CD8-positive, alpha-beta memory T cell (primary cell): ENCODE measurements at places on chromosomes 3 and 15. TPM values are rescaled to one million over a fixed set of nuclear protein-coding genes. Genes with fewer than 3 reads are reported as not detected.

Gene PLIN1
- polyA plus RNA-seq = not detected

Gene DGKG
- polyA plus RNA-seq = not detected

Gene ROPN1
- not detected for polyA plus RNA-seq

Gene TPRG1
- polyA plus RNA-seq = 30.5 TPM

Gene DPPA2
- not detected for polyA plus RNA-seq

Gene ADAMTSL3
- polyA plus RNA-seq = not detected

Gene SAXO2
- 1.9 TPM for polyA plus RNA-seq

Gene GNAI2
- polyA plus RNA-seq = 665 TPM

Gene EFHB
- not detected for polyA plus RNA-seq

Gene MORC1
- polyA plus RNA-seq = not detected

Gene TP63
- 0.13 TPM for polyA plus RNA-seq

- no peak overlapping the region for H3K27ac ChIP-seq
- no peaks in the 10 kb centered on the region for H3K4me1 ChIP-seq
- peaks cover 8% of the 10 kb centered on the region for H3K36me3 ChIP-seq
- no peak for DNase-seq
Observed at GRCh38 chr3:113783463-113783862, 36.6 kb downstream of the ATP6V1A start.

DNA sequence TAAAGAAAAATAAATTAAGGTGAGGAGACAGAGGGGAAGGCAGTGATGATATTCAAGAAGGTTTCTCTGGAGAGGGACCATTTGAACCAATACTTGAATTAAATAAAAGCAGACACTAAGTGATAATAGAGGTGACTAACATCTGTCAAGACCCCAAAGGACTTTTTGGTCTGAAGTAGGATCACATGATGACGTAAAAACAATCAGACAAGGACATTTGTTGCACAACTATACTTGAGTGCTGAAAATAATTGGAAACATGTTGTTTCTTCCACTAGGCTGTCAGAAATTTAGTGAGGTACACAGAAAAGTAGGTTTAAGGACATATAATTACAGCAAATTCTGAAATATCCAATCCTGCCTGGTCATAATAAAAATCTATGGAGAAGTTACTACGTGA is 179.5 kb downstream of the WNT5A start:
- no peaks in the 10 kb centered on the region for H3K27me3 ChIP-seq
- no peaks in the 10 kb centered on the region for H3K4me1 ChIP-seq
- no peaks in the 10 kb centered on the region for H3K36me3 ChIP-seq

GRCh38 chr15:34248190-34248589 is 23.4 kb downstream of the EMC4 start:
- no peak for DNase-seq
- no peak overlapping the region for H3K27ac ChIP-seq
- no peaks in the 10 kb centered on the region for H3K27me3 ChIP-seq
- H3K4me1 ChIP-seq = no peaks in the 10 kb centered on the region
- H3K4me3 ChIP-seq = no peak overlapping the region

GRCh38 chr3:43041517-43041916 is 62.4 kb downstream of the GASK1A start:
- DNase-seq = no peak
- no peak overlapping the region for H3K27ac ChIP-seq
- no peaks in the 10 kb centered on the region for H3K27me3 ChIP-seq
- H3K4me1 ChIP-seq = peaks cover 14% of the 10 kb centered on the region
- H3K36me3 ChIP-seq = no peaks in the 10 kb centered on the region

DNA sequence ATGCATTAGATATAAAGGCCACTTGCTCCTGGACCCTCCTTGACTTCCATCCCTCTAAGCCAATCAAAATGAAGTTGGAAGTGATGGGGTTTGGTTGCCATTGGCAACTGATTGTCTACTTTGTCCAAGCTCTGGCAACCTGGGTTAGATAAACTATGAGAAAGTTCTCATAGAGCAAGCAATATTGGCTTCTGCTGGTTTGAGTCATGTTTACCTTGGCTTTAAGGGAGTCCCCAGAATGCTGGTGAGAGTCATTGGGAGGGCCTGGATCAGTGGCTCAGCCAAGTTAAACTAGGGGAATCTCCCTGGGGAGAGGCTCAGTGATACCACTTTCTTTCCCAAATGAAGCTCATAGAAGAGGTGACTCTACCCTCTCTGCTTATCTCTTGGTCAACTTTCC is 176.3 kb upstream of the ROPN1 start:
- DNase-seq = no peak
- no peaks in the 10 kb centered on the region for H3K4me1 ChIP-seq
- no peaks in the 10 kb centered on the region for H3K27me3 ChIP-seq
- H3K36me3 ChIP-seq = no peaks in the 10 kb centered on the region

DNA sequence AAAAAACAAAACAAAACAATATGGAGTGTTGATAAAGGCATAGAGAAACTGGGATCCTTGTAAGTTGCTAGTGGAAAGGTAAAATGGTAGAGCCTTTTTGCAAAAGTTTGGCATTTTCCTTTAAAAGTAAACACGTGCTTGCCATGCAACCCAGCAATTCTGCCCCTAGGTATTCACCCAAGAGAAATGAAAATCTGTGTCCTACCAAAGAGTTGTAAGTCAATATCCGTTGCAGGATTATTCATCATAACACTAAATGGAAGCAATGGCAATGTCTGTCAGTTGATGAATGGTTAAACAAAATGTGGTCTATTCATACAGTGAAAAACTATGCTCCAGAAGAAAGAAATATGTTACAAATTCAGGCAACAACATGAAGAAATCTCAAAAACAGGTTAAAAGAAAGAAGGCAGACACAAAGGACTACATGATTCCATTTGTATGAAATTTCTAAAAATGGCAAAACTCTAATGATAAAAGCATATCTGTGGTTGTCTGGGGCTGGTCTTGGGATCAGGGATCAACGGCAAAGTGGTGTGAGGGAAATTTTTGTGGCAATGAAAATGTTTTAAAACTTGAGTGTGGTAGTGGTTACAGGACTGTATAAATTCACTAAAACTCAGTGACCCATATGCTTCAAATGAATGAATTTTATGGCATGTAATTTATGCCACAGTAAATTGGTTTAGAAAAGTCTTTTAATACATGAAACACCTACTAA is 229.6 kb downstream of the OPA1 start:
- H3K27ac ChIP-seq = no peak overlapping the region
- DNase-seq = no peak
- no peaks in the 10 kb centered on the region for H3K4me1 ChIP-seq
- no peaks in the 10 kb centered on the region for H3K36me3 ChIP-seq

- H3K4me3 ChIP-seq = no peak overlapping the region
- no peaks in the 10 kb centered on the region for H3K36me3 ChIP-seq
- H3K27me3 ChIP-seq = no peaks in the 10 kb centered on the region
- no peaks in the 10 kb centered on the region for H3K4me1 ChIP-seq
- DNase-seq = no peak
- H3K27ac ChIP-seq = no peak overlapping the region
Observed at GRCh38 chr15:32898414-32898813, 180.6 kb downstream of the GREM1 start.

GRCh38 chr3:44989636-44990373 is 13.8 kb downstream of the EXOSC7 start:
- peaks cover 29% of the 10 kb centered on the region for H3K4me1 ChIP-seq
- H3K36me3 ChIP-seq = peaks cover 19% of the 10 kb centered on the region
- no peak for DNase-seq
- no peak overlapping the region for H3K27ac ChIP-seq
- no peak overlapping the region for H3K4me3 ChIP-seq

GRCh38 chr15:73626072-73626471 is 7.1 kb downstream of the NPTN start:
- H3K27me3 ChIP-seq = no peaks in the 10 kb centered on the region
- no peak for DNase-seq
- H3K36me3 ChIP-seq = no peaks in the 10 kb centered on the region
- H3K4me3 ChIP-seq = no peak overlapping the region
- peaks cover 24% of the 10 kb centered on the region for H3K4me1 ChIP-seq

- H3K4me3 ChIP-seq = no peak overlapping the region
- H3K4me1 ChIP-seq = no peaks in the 10 kb centered on the region
Observed at GRCh38 chr3:191255156-191255555, 56.1 kb downstream of the OSTN start.

DNA sequence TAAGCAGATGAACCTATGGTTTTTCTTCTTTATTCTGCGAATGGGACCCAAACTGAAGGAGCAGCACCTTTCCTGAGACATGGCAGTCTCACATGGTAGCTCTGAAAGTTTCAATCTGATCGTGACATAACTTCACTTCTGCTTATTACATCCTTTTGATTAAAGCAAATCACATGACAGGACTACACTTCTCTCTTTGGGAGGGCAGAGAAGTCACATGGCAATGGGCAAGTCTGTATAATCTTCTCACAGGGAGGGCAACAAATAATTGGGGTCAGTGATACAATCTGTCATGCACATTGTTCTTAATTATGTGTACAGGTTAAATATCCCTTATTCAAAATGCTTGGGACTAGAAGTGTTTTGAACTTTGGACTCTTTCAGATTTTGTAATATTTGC is 21.6 kb downstream of the NCBP2 start:
- no peaks in the 10 kb centered on the region for H3K27me3 ChIP-seq
- H3K4me1 ChIP-seq = no peaks in the 10 kb centered on the region
- H3K4me3 ChIP-seq = no peak overlapping the region
- no peaks in the 10 kb centered on the region for H3K36me3 ChIP-seq
- no peak overlapping the region for H3K27ac ChIP-seq
- no peak for DNase-seq

DNA sequence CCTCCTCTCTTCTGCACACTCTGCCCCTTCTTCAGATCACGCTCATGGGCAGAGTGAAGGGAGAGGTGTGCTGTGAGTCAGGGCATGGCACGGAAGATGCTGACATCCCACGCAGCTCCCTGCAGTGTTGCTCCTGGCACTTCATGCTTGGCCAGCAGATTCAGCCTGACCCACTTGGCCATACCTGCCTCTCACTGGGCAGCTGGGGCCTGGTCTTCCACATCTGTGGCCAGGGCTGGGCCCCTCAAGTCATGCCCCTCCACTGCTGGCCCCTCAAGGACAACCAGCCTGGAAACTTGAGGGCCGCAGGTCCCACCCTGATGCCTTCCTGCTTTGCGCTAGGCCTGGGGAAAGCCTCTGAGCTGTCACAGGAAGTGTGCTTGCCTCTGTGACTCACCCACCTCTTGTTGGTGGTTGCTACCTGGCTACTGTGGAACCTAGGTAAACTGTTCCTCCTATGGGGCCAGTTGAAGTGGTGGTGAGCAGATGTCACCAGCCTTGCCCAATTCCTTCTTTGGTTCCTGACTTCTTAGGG is 48.7 kb downstream of the BSN start:
- peaks cover 13% of the 10 kb centered on the region for H3K4me1 ChIP-seq
- H3K36me3 ChIP-seq = no peaks in the 10 kb centered on the region
- H3K27me3 ChIP-seq = no peaks in the 10 kb centered on the region
- no peak overlapping the region for H3K27ac ChIP-seq

GRCh38 chr3:274927-275326 is 78.4 kb downstream of the CHL1 start:
- DNase-seq = no peak
- H3K36me3 ChIP-seq = no peaks in the 10 kb centered on the region
- no peaks in the 10 kb centered on the region for H3K4me1 ChIP-seq
- no peak overlapping the region for H3K4me3 ChIP-seq

DNA sequence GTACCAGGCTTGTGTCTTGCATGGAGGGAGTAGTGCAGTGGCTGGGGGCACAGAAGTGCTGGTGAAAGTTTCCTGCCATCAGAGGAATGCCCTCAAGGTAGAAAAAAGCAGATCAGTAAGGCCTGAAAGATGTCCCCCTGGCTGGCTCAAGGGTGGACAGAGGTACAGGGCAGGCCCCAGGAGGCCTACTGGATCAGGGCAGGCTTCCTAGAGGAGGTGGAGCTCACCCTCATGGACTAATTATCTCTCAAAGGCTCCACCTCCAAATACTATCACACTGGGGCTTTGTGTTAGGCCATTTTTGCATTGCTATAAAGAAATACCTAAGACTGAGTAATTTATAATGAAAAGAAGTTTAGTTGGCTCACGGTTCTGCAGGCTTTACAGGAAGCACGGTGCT is 7.8 kb downstream of the SPSB4 start:
- no peaks in the 10 kb centered on the region for H3K36me3 ChIP-seq
- no peak overlapping the region for H3K27ac ChIP-seq
- H3K4me1 ChIP-seq = no peaks in the 10 kb centered on the region
- no peaks in the 10 kb centered on the region for H3K27me3 ChIP-seq
- H3K4me3 ChIP-seq = no peak overlapping the region

DNA sequence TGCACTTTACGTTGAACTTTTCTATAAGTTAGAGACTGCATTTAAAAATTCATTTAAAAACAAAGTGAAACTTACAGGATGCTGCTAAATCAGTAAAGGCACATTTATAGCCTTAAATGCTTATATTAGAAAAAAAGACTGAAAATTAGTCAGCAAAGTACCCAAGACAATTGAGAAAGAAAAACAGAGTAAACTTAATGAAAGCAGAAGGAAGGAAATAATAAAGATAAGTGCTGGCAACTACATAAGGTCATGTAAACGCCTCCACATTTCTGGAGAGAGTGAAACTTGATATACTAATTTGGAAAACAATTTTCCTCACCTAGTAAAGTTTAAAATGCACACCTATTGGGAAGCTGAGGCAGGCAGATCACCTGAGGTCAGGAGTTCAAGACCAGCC is 58.2 kb upstream of the ACAN start:
- DNase-seq = no peak
- H3K4me1 ChIP-seq = no peaks in the 10 kb centered on the region
- H3K4me3 ChIP-seq = no peak overlapping the region
- no peaks in the 10 kb centered on the region for H3K27me3 ChIP-seq

- no peaks in the 10 kb centered on the region for H3K36me3 ChIP-seq
- no peak overlapping the region for H3K4me3 ChIP-seq
- H3K27ac ChIP-seq = no peak overlapping the region
- H3K4me1 ChIP-seq = no peaks in the 10 kb centered on the region
- DNase-seq = no peak
Observed at GRCh38 chr15:101371519-101371918, 76.5 kb upstream of the SNRPA1 start.

- no peaks in the 10 kb centered on the region for H3K27me3 ChIP-seq
- H3K4me3 ChIP-seq = no peak overlapping the region
- H3K4me1 ChIP-seq = peaks cover 18% of the 10 kb centered on the region
- H3K27ac ChIP-seq = no peak overlapping the region
- no peak for DNase-seq
Observed at GRCh38 chr3:39275052-39275451, 4.8 kb downstream of the CX3CR1 start.

- no peak overlapping the region for H3K27ac ChIP-seq
- H3K27me3 ChIP-seq = no peaks in the 10 kb centered on the region
- no peak overlapping the region for H3K4me3 ChIP-seq
- H3K4me1 ChIP-seq = no peaks in the 10 kb centered on the region
- H3K36me3 ChIP-seq = no peaks in the 10 kb centered on the region
Observed at GRCh38 chr3:55765906-55766701, 279.0 kb upstream of the WNT5A start.

DNA sequence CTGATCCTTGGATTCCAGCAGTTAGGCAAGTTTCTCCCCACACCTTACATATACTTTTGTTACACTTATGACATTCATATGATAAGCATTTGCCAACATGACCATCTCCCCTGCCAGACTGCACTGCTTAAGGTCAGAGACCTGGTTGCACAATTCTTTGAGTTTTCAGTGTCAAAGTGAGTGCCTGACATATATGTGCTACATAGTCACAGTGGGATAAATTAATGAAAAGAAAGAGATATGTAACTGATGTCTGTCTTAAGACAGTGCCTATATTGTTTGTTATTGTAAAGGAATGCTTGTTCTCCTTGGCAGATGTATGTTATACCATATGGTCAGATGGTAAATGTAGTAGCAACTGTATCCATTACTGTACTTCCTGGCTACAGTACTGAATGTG is 3.5 kb upstream of the DCUN1D1 start:
- no peaks in the 10 kb centered on the region for H3K27me3 ChIP-seq
- no peak overlapping the region for H3K4me3 ChIP-seq
- no peak overlapping the region for H3K27ac ChIP-seq
- H3K36me3 ChIP-seq = no peaks in the 10 kb centered on the region
- no peak for DNase-seq
- H3K4me1 ChIP-seq = peaks cover 10% of the 10 kb centered on the region

- no peak overlapping the region for H3K27ac ChIP-seq
- no peaks in the 10 kb centered on the region for H3K27me3 ChIP-seq
- H3K4me1 ChIP-seq = no peaks in the 10 kb centered on the region
- DNase-seq = no peak
Observed at GRCh38 chr3:185750702-185751101, 74.1 kb downstream of the IGF2BP2 start.
